Stimulated activated CD4-positive, alpha-beta T cell treated with anti-CD3 and anti-CD28 coated beads, Interleukin-1b, Interleukin-23, amount 100 ng/mL, for 1 hour (primary cell): ENCODE measurements at places on chromosomes 2 and 18.

DNA sequence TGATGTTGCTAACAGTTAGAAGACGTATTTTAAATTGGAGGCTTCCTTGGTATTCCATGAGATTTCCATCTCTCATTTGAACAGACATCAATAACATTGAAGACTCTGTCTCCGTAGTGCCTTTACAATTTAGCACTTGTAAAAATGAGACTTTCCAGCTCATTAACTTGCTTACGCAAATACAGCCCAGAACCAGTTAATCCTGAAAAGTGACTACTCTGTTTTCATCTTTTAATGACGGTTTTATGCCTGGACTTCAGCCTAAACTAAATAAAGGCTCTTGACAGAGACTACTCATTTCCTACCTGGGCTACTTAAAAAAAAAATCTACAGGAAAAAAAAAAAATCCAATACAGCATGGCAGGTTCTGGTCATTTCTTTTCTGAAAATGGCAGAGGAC, 148.6 kb downstream of the LRATD1 start:
- no peak for DNase-seq

- DNase-seq: no peak
Observed at GRCh38 chr18:41845563-41845962, 109.5 kb upstream of the PIK3C3 start.

DNA sequence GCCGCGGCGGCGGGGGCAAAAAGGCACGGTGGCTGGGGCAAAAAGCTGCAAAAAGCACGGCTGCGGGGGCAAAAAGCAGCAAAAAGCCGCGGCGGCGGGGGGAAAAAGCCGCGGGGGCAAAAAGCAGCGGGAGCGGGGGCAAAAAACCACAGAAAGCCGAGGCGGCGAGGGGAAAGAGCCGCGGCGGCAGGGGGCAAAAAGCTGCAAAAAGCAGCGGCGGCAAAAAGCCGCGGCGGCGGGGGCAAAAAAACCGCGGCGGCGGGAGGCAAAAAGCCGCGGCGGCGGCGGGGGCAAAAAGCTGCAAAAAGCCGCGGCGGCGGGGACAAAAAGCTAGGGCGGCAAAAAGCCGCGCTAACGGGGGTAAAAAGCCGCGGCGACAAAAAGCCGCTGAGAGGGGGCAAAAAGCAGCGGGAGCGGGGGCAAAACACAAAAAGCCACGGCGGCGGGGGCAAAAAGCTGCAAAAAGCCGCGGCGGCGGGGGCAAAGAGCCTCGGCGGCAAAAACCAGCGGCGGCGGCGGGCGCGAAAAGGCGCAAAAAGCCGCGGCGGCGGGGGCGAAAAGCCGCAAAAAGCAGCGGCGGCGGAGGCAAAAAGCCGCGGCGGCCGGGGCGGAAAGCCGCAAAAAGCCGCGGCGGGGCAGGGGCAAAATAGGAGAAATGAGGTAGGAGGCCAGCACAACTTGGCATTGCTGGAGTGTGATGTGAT, 123.4 kb downstream of the ANKRD30BL start:
- no peak for DNase-seq

DNA sequence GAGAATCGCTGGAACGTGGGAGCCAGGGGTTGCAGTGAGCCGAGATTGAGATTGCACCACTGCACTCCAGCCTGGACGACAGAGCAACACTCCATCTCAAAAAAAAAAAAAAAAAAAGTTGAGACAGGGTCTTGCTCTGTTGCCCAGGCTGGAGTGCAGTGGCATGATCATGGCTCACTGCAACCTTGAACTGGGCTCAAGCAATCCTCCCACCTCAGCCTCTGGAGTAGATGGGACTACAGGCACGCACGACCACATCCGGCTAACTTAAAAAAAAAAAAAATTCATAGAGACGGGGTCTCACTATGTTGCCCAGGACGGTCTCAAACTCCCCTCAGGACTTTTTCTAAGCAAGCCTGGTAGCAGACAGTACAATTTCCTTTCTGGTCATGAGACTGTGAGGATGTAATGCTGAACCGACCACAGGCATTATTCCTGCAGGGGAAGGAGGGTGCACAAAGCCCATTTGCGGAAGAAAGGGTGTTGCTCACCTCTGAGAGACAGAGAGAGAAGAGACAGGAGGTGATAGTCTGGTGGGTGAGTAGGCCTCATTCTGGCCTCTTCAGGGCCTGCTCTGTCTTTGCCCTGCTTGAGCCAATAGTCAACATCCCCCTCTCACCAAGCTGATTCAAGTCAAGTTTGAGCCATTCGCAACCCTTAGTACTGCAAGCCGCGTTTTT, 205.3 kb downstream of the ZFP36L2 start:
- no peak for DNase-seq

DNA sequence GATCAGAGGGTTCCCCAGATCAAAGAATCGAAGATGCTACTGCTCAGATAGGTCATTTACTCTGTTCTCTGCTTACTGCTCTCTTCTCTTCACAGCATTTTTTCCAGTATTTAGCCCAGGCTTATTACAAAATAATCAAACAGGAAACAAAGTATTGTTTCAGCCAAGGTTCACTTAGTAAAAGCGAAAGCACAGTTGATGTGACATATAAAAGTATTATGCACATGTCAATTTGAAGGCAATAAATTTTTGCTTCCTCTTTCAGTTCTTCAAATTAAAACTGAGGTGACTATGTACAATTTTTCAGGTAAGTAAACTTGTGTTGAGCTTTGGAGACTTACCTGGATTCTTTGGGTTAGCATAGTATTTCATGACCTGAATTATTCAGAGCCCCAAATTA, 262.8 kb upstream of the CHST9 start:
- DNase-seq: no peak

GRCh38 chr2:26537069-26537825, 59.3 kb upstream of the OTOF start:
- no peak for DNase-seq

GRCh38 chr2:25421820-25422411, 80.2 kb upstream of the DNMT3A start:
- no peak for DNase-seq

DNA sequence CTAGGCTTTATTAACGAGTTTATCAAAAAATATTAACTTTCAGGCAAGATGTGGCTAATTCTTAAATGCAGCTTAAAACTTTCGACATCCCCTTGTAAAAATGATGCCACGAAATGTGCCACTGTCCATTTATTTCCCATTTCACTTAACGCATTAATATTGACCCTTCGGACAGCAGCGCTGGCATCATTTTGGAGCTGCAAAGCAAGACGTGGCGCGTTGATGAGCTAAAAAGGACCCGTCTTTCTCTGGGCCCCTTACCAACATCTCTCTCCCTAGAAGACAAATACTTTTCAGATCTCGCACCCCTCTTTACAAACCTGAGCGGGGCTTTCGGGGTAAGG, 367.9 kb downstream of the MTX2 start:
- no peak for DNase-seq
